ENCODE measurements at places on chromosomes 16 and 17. TPM values are rescaled to one million over a fixed set of nuclear protein-coding genes. Genes with fewer than 3 reads are reported as not detected.

The SLC13A2 gene
- not detected for total RNA-seq

The SMTNL2 gene
- not detected for total RNA-seq

The MFSD6L gene
- 0.97 TPM for total RNA-seq

The ELOB gene
- 210 TPM for total RNA-seq

The TNP2 gene
- total RNA-seq, result not detected

- DNase-seq, result no peak
Measured at GRCh38 chr17:35046245-35046644, 17.3 kb downstream of the RFFL start.

- DNase-seq, result no peak
Measured at GRCh38 chr16:60329108-60329507, 1595.0 kb upstream of the GOT2 start.

DNA sequence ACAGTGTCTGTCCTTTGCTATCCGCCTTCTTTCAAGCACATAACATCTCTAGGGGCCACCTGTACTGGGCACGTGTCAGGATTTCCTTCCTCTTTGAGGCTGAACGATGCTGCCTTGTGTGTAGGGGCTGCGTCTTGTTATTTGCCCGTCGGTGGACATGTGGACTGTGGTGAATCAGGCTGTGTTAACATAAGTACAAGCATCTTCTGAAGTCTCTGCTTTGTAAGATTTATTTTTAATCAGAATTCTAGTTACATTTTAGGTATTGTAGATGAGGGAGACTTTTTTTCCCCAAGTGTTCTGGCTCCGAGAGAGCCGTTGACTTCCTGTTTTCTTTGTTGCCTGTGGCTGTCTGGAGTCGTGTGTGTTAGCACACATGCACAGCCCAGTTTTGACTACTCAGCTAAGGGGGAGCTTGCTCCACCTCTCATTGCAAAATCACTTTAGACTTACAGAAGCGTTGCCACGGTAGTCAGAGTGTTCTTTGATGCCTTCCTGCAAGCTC is 26.1 kb downstream of the SPG7 start:
- DNase-seq, result no peak

DNA sequence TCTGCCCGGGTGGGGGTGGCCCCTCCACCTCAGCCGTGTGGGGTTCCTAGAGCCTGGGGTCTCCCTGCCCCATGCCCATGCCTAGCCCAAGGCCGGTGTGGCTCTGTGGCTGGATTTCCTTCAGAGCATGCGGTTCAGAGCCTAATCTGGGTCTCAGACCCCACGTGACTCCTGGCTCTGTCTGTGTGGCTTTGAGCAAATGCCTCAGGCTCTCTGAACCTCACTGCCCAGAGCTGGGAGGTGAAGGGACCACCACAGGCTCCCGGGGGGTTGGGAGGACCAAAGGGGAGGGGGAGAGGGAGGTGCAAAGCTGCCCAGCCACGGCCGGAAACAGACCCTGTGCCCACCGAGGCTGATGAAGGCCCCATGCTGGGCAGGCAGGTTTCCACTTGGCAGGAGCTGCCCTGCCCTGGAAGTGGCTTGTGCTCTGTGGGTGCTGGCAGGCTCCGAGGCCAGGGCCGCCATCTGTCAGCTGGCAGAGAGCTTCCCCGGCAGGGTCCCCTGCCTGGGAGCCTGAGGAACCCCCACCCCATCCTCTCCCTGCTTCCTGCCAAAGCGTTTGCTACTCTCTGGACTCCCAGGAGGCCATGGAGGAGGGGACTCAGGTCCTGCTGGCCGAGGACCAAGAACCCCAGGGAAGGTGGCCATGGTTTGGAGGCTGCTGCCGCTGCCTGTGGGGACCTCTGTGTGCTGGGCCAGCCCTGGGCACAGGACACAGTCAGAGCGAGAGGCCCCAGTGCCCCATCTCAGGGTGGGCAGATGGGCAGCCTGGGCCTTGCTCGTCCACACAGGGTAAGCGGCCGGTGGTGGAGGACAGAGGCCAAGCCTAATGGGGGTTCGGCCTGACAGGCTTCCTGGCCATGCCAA is 4.0 kb downstream of the CDH15 start:
- no peak for DNase-seq

- no peak for DNase-seq
Measured at GRCh38 chr17:3730881-3731429, 7.3 kb downstream of the HASPIN start.

- DNase-seq, result no peak
Measured at GRCh38 chr17:74832421-74832820, 27.3 kb downstream of the GRIN2C start.

DNA sequence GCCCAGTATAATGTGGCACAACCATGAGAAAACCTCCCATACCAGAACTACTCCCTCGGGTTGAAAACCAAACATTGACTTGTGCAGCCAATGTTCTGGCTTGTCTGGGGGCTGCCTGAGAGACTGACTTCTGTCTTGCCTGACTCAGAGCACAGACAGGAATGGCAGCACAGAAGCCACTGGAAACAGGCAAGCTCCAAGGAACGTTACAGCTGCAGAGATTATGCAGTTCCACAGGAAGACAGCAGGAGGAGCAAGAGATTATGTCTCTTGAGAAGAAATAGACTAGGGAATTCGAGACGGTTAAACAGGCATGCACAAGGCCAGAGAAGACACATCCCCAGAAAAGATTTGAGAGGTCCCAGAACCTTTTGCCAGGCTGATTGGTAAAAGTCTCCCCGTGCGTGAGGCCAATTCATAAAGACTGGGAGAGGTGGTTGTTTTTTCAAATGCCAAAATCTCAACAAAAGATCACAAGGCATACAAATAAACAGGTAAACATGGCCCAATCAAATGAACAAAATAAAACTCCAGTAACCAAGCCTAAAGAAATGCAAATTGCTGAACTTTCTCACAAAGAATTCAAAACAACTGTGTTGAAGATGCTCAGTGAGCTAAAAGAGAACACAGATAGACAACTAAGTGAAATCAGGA is 90.6 kb upstream of the CDH5 start:
- DNase-seq, result no peak

- DNase-seq, result no peak
Measured at GRCh38 chr17:80652756-80653330, 108.2 kb downstream of the RPTOR start.

The CA5A gene
- not detected for total RNA-seq

- DNase-seq, result no peak
Measured at GRCh38 chr17:50165466-50165865, 339 bp upstream of the SGCA start.

DNA sequence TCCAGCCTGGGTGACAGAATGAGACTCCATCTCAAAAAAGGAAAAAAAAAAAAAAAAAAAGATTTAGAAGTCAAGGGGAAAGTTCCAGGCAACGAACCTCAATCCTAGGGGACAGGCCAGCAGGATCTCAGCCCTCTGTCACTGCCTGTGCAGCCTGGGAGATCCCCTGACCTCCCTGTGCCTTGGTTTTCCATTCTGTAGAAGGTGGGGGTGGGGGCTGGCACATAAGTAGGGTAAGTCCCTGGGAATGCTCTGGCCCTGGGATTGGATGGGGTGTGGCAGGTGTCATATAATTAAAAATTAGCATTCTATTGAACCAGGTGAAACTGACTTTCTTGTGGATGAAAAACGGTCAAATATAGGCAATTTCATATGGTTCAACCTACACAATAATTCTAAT is 90.5 kb downstream of the C16orf78 start:
- DNase-seq, result no peak

The ANKRD13B gene
- 6.0 TPM for total RNA-seq

- DNase-seq, result no peak
Measured at GRCh38 chr17:59415397-59415796, 83.9 kb downstream of the YPEL2 start.

- no peak for DNase-seq
Measured at GRCh38 chr16:88060524-88061219, 109.4 kb downstream of the BANP start.

The DLX3 gene
- total RNA-seq, result not detected

DNA sequence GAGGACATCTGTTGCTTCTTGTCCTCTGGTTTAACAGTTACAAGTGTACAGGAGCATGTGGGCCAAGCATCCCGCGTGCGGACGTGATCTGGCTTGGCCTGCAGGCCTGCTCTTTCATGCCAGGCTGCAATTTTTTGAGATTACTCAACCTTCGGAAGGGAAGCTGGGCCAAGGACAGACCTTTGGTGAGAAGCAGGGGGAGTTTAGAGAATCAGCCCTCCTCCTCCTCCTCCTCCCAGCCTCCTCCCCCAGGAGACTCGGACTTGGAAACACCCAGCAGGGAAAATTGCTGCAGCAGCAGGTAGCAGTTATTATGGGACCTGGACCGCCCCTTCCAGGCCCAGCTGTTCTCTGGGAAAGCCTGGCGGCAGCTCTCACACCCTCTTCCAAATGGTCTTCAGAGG is 5.1 kb upstream of the KLHL36 start:
- no peak for DNase-seq

Measured in activated naive CD8-positive, alpha-beta T cell treated with anti-CD3 and anti-CD28 coated beads, Interleukin-2, amount 10 ng/mL, durations not matched to agents 7 days and 5 days (primary cell).